ENCODE measurements at places on chromosomes 3 and 15.

DNA sequence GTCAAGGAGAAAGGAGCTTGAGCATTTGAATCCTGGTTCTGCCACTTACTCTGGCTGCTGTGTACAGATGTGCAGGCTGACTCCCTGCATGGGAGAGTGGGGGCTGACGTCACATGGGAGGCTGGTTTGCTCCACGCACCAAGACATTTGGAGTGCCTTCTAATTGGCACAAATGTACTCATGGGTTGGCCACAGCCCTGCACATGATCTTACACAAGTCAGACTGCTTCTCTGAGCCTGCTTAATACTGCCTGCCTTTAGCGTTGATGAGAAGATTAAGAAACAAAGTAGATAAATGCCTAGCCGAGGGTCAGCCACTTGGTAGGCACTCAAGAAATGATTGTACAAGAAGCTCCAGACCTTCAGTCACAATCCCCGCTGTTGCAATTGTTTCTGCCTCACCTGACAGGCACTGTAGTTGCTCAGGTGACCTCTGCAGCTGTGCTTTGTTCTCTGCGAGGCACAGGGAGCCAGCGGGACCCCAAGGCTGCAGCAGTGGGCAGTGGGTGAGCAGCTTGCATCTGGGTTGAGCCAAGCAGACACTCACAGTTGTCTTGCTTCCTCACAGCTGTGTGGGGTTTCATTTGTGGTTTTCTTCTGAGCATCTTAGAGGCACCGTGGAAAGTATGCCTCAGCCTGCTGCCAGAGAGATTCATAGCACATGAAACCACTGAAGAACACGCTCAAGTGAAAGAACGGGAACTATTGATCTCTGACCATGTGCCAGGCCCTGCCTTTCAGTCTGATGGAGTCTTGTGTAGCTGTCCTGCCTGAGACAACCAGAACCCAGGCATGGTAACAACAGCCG, 33.1 kb downstream of the GRK7 start:
- DNase-seq, result peak; percentile 25

GRCh38 chr3:193400304-193400703, 21.8 kb upstream of the ATP13A5 start:
- no peak for DNase-seq

- no peak for DNase-seq
Measured at GRCh38 chr15:57731530-57732103, 25.1 kb downstream of the POLR2M start.

DNA sequence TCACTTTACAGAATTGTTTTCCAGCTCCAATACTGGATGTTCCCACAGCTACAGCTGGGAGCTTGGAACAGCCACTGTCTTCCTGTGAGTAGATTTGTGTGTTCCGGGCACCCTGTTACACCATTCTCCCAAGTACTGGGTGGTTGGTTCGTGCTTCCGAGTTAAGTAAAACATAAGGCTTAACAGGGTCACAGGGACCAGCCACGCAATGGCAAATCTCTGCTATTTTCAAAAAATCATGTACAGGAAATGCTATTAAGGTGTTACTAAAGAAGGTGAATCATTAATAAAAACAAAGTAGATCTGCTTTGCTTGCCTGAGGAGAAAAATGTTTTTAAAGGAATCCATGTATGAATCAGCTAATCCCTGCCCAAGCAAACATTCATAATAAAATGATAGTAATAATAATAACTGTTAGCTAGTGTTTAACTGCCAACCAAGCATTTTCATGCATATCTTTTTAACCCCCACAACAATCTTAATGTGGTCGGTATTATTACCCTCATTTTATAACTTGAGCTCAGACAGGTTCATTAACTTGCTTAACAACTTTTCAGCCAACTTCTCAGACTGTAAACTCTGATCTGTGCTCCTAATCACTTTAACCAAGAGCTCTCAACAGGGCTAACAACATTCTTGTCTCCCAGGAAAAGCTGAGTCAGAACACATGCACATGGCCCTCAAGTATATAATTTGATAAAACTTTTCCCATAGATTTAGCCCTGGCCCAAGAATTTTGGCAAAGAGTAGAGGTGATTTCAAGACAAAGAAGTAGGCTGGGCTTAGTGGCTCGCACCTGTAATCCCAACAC, 2.7 kb upstream of the C2CD4A start:
- no peak for DNase-seq

- DNase-seq, result no peak
Measured at GRCh38 chr3:169790687-169791429, 17.7 kb downstream of the MYNN start.

DNA sequence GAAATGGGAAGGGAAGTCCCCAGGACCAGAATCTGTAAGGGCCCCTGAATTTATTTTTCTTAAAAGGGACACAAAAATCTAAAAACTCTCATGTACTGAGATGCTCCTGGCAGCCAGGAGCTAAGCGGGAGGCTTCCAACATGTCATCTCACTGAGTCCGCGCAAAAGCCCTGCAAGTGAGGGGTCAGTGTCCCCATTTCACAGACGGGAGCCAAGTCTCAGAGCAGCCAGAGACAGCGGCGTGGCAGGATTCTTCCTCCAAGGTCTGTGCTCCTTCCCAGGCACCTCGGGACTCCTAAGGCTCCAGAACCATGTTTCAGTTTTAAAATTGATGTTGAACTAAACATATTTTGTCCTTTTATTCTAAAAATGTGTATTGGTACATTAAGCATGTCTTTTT, 114.8 kb downstream of the ADCY5 start:
- no peak for DNase-seq

DNA sequence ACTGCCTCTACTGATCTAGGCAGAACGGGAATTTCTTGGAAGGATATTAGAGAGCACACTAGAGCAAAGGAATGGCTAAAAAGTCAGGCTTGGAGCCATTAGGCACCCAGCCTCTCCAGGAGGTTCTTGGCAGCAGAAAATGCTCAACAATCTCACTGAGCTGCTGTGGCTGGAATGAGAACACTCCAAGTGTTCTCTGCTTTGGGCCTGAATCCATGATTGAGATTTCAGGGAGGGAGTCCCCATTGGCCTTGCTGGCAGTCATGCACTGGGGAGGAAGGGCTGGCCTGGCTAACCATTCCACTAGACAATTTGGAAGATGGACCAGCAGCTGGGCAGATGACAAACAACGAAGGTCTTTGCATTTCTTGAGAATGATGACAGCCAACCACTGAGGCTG, 362.6 kb downstream of the SHQ1 start:
- no peak for DNase-seq

DNA sequence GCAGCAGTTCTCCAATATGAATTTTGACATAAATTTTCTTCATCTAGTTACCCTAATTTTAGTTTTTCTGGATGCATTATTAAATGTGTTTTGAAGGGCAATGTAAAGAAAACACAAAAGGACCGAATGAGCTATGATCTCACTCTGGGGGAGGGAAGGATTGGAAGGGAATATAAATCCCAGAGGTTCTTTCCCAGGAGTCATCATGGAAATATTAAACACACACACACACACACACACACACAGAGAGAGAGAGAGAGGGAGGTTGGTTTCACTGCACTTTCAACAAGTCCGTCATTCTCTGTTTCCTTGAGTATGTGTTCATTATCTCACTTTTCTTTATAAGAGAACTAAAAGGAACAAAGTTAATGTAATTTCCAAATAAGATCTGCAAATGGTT, 70.7 kb upstream of the DCBLD2 start:
- no peak for DNase-seq

All from T-cell (primary cell).